Lower lobe of right lung (tissue), 2 donors: ENCODE measurements at places on chromosomes 12 and 14. TPM values are rescaled to one million over a fixed set of nuclear protein-coding genes. Genes with fewer than 3 reads are reported as not detected.

Gene SLC17A8
- total RNA-seq = not detected

DNA sequence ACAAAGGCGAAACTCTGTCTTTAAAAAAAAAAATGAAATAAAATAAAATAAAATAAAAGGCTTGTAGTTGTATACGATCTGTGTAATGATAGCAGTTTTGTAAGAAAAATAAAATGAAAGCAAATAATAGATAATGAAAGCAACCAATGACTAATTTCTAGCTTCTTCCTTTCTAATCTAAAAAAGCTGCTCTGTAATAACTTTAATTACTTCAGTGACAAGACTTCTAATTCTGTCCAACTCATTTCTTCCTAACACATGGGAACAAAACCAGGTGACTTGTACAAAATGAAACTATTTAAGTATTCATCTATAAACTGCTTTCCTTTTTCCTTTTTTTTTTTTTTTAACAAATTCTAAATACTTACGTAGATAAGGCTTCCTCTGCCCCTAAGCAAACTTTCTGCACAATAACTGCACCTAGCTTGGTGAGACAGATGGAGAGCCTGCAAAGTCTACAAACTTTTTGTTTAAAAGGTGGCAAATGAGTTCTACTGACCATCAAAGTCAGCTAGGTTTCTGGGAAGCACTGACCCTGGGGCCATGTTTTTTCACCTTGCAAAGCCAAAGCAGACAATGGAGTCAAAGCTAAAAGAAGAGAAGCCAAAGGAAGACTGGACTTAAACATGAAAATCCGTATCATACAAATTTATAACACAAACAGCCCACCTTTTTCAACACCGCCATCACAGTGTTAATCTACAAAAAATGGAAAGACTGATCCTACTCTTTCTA lies 28.2 kb downstream of the DENND5B start:
- no peak overlapping the region for H3K4me3 ChIP-seq
- H3K27me3 ChIP-seq = no peaks in the 10 kb centered on the region
- H3K4me1 ChIP-seq = no peaks in the 10 kb centered on the region
- DNase-seq = no peak
- no peaks in the 10 kb centered on the region for H3K36me3 ChIP-seq

GRCh38 chr12:16606991-16607390 lies 1.0 kb upstream of the LMO3 start:
- peaks cover 15% of the 10 kb centered on the region for H3K27me3 ChIP-seq
- no peak for DNase-seq
- H3K4me3 ChIP-seq = peak overlapping the region; percentile 56
- H3K27ac ChIP-seq = peak overlapping the region; percentile 78

Gene C12orf50
- total RNA-seq = not detected

DNA sequence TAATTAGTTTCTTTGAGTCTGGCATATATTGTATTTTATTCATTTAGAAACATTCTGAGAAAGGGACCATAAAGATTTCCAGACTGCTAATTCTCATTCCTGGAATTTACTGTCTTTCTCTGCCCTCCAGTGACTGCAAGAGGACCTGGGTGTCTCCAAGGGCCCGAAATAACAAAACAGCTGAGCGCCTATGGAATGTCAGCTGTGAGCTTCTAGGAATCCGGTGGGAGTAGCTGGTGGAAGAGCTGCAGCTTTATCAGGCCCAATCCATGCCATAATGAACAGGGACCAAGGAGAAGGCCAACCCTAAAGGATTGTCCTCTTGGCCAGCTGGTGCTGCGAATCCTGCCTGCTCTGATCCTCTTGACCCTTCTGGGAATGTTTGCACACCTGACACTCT lies 31.9 kb downstream of the RDH12 start:
- no peak overlapping the region for H3K27ac ChIP-seq
- no peak overlapping the region for H3K4me3 ChIP-seq
- H3K4me1 ChIP-seq = peaks cover 5% of the 10 kb centered on the region
- H3K36me3 ChIP-seq = no peaks in the 10 kb centered on the region

Gene NID2
- total RNA-seq = 14.6 TPM

Gene TEAD4
- 27.3 TPM for total RNA-seq

GRCh38 chr12:50082644-50083043 lies 2.5 kb upstream of the SMARCD1 start:
- H3K36me3 ChIP-seq = peaks cover 12% of the 10 kb centered on the region
- H3K4me3 ChIP-seq = no peak overlapping the region
- no peaks in the 10 kb centered on the region for H3K27me3 ChIP-seq

DNA sequence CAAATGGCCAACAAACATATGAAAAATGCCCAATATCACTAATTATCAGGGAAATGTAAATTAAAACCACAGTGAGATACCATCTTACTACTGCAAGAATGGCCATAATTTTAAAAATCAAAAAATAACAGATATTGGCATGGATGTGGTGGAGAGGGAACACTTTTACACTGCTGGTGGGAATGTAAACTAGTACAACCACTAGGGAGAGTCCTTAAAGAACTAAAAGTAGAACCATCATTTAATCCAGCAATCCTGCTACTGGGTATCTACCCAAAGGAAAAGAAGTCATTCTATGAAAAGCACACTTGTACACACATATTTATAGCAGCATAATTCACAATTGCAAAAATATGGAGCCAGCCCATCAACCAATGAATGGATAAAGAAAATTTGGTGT lies 459.7 kb downstream of the GXYLT1 start:
- H3K4me3 ChIP-seq = no peak overlapping the region
- no peaks in the 10 kb centered on the region for H3K36me3 ChIP-seq
- no peak overlapping the region for H3K27ac ChIP-seq
- no peaks in the 10 kb centered on the region for H3K27me3 ChIP-seq
- no peak for DNase-seq
- H3K4me1 ChIP-seq = no peaks in the 10 kb centered on the region

Gene CLEC6A
- total RNA-seq = 3.4 TPM

Gene FGF6
- total RNA-seq = not detected

- peaks cover 31% of the 10 kb centered on the region for H3K36me3 ChIP-seq
- no peak overlapping the region for H3K27ac ChIP-seq
- no peak for DNase-seq
- H3K4me1 ChIP-seq = peaks cover 60% of the 10 kb centered on the region
Measured at GRCh38 chr12:110282956-110283817, 2.1 kb downstream of the ATP2A2 start.

DNA sequence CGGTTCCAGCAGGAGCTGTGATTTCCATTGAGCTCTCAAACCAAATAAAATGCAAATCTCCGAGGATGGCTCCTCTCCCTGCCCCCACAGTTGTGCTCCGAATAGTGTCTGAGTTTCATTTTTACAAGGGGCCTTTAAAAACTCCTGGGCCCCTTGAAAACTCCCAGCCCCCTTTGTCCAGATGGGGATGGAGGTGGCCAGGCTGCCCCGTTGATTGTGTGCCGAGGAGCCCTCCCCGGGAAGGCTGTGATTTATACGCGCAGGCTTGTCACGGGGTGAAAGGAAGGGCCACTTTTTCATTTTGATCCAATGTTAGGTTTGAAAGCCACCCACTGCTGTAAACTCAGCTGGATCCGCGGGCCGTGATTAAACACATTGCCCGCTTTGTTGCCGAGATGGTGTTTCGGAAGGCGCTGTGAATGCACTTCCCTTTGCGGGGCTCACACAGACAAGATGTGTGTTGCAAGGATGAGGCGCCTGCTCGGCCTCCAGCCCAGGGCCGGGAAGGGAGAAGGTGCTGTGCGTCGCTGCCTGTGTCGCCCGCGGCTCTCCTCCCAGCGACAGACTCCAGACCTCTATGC lies 98.8 kb downstream of the TMEM132C start:
- peak overlapping the region; percentile 41 for H3K4me3 ChIP-seq
- no peak overlapping the region for H3K27ac ChIP-seq
- peaks cover 39% of the 10 kb centered on the region for H3K27me3 ChIP-seq
- H3K4me1 ChIP-seq = no peaks in the 10 kb centered on the region
- no peak for DNase-seq

DNA sequence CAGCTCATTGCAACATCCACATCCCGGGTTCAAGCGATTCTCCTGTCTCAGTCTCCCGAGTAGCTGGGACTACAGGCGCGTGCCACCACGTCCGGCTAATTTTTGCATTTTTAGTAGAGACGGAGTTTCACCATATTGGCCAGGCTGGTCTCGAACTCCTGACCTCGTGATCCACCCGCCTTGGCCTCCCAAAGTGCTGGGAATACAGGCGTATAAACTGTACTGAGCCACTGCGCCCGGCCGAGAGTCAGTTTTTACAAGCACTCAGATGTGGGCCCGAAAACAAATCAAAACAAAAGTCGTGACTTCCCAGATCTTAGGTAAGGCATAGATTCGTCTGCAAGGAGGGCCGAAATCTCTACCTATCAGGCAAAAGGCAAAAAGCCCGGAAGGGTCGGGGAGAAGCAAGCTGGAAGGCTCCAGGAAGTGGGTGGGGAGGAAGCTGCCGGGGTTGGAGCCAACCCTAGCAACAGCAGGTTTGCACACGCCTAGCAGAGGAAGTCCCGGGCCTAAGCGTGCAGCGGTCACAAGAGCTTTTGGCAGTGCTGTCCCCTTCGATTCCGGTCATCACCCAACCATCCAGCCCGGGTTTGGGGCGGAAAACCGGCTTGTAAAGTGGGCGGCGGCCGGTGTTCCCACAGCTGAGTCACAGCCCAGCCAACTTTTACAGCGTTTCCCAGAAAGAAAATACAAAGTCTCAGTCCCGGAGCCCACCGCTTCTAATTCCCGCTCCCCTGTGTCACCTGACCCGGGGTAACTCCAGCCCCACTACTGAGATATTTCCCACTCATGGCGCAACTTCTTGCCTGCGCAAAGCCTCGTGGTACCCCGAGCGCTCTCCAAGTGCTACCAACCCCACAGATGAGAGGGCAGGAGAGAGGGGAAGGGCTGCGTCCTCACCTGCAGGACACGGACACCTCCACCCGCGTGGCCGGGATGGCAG lies 583 bp downstream of the CPNE8 start:
- no peaks in the 10 kb centered on the region for H3K36me3 ChIP-seq
- H3K27me3 ChIP-seq = no peaks in the 10 kb centered on the region
- H3K4me1 ChIP-seq = peaks cover 27% of the 10 kb centered on the region
- peak; percentile 92 for DNase-seq

- H3K27ac ChIP-seq = no peak overlapping the region
Measured at GRCh38 chr14:29752221-29752923, 175.3 kb downstream of the PRKD1 start.

Gene EEA1
- 33.5 TPM for total RNA-seq

- H3K36me3 ChIP-seq = peaks cover 100% of the 10 kb centered on the region
- peak; percentile 79 for DNase-seq
- H3K4me1 ChIP-seq = peaks cover 8% of the 10 kb centered on the region
- H3K27me3 ChIP-seq = no peaks in the 10 kb centered on the region
- H3K27ac ChIP-seq = peak overlapping the region; percentile 53
Measured at GRCh38 chr14:91164676-91165075, 50.8 kb downstream of the DGLUCY start.

Gene C12orf75
- total RNA-seq = 14.2 TPM

DNA sequence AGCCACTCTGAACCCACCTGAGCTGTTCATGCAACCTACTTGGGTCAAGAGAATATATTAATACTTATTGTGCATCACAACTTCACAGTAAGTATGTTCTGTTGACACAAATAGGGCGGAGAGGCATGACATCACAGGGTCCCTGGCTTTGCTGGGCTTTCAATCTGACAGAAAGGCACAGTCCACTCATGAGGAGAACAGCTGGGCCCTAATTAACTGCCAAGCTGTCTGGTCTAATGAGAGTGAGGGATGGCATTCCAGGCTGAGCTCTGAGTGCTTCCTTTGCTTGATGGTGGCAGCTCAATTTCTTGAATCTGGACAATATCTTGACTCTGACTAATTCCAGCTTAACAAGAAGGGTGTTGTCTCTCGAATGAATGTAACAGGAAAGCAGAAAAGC lies 2.0 kb downstream of the EFCAB11 start:
- H3K4me1 ChIP-seq = peaks cover 18% of the 10 kb centered on the region
- no peak for DNase-seq
- H3K27ac ChIP-seq = no peak overlapping the region
- no peak overlapping the region for H3K4me3 ChIP-seq
- no peaks in the 10 kb centered on the region for H3K36me3 ChIP-seq

DNA sequence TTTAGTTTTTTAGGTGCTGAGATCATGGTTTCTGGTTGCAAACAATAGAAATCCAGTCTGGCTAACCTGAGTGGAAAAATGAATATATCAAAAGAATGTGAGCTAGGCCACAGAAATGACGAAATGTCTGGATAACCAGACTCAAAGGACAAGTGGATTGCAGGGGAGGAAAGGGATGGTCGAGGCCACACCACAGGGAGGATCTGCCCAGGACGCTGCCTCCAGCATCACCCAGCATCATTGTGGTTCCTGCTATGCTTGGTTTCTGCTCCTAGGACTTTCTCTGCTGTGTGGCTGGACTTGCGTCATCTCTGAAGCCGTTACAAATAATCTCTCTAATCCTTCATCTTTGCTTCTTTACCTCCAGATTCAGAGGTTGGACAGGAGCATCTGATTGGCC lies 80.4 kb downstream of the TTC8 start:
- DNase-seq = no peak
- H3K4me3 ChIP-seq = no peak overlapping the region
- H3K4me1 ChIP-seq = no peaks in the 10 kb centered on the region
- H3K36me3 ChIP-seq = no peaks in the 10 kb centered on the region
- no peaks in the 10 kb centered on the region for H3K27me3 ChIP-seq
